ENCODE measurements at places on chromosomes 4 and X.
A peak's percentile ranks its signal among the peaks of the same experiment; 100 is the strongest.

DNA sequence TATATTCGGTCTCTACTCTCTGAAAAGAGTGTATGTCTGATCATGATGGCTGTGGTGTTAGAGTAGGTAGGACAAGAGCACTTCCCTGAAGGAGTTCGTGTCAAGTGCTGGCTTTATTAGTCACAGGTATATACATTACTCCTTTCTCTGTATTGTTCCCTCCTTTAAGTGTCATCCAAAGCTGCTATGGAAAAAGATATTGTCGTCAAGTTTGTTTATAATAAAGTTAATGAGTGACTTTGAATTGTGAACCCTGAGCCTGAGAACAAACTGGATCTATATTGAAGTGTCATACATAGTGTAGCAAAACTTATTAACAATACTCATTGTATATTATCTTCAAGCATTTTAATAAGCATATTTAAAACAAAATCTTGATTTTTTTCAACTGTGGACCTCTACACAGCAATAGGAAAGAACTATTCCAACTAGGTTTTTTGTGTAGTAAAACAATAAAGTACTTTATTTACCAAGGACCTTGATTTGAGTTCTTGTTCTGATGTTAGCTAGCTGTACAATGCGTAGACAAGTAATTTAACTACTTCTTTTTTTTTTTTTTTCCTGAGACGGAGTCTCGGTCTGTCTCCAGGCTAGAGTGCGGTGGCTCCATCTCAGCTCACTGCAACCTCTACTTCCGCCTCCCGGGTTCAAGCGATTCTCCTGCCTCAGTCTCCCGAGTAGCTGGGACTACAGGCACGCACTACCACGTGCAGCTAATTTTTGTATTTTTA, 177.7 kb downstream of the RAPGEF2 start:
- DNase-seq = no peak

- no peak for DNase-seq
Measured at GRCh38 chr4:104870495-104871233, 276.0 kb upstream of the TET2 start.

GRCh38 chrX:155070975-155071693, at the start of the genes BRCC3, CMC4 and MTCP1:
Gene BRCC3, plus strand, starts transcription at chrX:155071508. Its CDS starts 20 bp downstream, at chrX:155071528.
Gene CMC4, minus strand, starts transcription at chrX:155071136. Its CDS starts 7,113 bp downstream, at chrX:155064023.
Gene MTCP1, minus strand, starts transcription at chrX:155071136. Its CDS starts 5,126 bp downstream, at chrX:155066010.
- peak; percentile 72 for DNase-seq

DNA sequence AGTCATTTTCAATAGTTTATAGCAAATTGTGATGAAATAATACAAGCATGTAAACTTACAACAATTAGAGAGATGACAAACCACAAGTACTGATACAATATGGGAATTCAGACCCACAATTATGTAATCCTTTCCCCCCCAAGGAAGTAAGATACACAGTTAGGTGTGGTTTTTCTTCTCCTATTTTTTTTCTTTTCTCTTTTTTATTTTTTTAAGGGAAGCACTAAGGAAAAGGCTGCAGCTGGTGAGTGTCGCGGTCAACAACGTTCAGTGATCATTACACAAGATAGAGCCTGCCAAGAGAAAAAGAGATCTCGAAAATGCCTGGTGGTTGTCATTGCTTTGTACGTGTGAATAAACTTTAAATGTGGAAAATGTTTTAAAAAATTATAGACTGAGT, 9.8 kb downstream of the NDNF start:
- DNase-seq = no peak

Data from breast epithelium (tissue), 4 donors.